ENCODE measurements at places on chromosomes 3 and 15.

GRCh38 chr15:39564972-39565665, 15.8 kb upstream of the THBS1 start:
- DNase-seq, result no peak

DNA sequence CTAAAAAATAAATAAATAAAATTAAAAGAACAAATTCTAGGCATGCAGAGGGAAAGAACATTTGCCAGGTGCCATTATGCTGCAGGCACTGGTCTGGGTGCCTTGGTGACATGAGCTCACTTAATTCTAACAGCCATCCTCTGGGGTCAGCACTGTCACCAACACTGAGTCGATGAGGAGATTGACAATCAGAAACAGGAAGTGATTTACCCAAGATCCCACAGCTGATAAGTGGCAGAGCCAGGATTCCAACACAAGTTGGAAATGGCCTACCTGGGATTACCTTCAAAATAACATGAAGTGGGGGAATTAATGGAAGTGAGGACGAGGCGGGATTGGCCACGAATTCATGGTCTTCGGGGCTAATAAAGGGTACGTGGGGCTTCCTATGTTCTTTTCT, 3.6 kb downstream of the PLIN1 start:
- no peak for DNase-seq

DNA sequence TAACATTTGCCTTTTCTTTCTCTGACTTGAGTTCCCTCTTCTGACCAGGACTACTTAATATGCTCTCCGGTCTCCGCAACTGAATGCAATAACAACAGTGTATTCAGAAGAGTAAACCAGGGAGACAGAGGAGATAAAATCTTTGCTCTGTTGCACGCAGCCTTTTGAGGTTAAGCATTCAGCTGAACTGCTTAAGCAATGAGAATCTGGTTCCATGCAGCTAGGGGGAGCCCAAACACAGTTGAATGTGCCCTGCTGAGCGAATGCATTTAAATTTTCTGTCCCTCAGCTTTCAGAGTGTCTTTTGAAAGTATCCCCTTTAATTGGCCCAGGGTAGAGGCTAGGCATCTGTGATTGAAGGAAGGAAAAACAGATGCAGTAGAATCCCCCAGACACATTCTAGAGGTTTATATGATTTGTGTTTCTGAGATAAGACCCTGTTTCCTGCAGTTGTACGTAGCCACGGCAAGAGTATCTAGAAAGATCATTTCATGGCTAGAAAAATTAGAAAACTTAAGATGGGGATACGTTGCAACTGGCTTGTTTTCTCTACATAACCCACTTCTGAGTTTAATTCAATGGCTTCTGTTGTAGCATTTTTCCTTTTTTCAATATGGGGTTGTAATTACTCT, 309.6 kb downstream of the TUSC7 start:
- DNase-seq, result no peak

DNA sequence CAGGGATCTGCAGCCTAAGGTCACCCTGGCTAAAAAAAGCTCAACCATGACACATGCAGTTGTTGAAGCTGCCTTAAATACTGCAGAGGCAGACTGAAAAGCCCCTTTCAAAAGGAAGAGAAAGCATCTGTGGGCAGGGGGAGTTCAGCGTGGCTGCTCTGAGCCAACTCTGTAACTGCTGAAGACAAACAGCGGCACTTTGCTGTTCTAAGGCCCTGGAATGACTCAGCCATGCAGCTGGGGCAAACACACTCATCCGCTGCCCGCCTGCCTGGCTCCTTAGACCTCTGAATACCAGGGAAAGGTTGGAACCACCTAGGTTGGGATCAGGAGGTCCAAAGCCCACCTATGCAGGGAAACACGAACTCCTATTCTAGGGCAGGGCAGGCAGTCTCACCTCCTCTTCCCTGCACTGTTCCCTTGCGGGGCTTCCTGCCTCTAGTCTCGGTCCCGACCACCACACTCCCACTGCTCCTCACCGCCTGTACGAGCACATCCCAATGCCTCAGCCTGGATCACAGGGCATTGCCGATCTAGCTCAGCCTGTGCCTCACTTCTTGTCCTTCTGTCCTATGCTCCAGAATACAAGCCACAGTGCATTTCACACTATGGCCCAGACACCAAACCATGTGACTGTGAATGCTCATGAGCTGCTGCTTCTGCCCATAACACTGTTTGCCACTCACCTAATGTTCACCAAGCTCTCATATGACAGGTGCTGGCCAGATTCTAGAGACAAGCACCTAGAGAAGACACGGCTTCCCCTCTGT, 6.6 kb upstream of the MUSTN1 start:
- no peak for DNase-seq

DNA sequence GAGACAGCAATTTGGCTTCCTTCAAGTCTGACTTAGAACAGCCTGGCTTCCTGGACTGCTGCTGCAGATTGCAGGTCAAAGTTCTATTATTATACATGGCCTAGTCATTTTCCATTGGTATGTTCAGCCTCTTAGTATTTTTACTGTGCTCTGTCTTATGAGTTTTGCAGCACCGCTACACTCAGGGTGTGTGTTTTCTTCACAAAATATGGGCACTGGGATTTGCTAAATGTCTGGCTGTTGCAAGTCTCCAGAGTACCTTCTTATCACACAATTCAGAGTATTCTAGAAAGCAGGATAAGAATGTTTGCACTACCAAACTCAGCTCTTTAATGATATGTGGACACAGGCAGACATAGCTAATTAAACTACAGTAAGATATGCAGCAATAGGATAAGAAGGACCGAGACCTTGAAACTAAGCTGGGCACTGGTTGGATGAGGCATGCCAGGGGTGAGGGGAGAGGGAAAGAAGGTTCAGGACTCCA, 203.0 kb upstream of the PDZRN3 start:
- no peak for DNase-seq

- peak; percentile 33 for DNase-seq
Measured at GRCh38 chr3:4492208-4493013, 737 bp upstream of the ITPR1 start.

DNA sequence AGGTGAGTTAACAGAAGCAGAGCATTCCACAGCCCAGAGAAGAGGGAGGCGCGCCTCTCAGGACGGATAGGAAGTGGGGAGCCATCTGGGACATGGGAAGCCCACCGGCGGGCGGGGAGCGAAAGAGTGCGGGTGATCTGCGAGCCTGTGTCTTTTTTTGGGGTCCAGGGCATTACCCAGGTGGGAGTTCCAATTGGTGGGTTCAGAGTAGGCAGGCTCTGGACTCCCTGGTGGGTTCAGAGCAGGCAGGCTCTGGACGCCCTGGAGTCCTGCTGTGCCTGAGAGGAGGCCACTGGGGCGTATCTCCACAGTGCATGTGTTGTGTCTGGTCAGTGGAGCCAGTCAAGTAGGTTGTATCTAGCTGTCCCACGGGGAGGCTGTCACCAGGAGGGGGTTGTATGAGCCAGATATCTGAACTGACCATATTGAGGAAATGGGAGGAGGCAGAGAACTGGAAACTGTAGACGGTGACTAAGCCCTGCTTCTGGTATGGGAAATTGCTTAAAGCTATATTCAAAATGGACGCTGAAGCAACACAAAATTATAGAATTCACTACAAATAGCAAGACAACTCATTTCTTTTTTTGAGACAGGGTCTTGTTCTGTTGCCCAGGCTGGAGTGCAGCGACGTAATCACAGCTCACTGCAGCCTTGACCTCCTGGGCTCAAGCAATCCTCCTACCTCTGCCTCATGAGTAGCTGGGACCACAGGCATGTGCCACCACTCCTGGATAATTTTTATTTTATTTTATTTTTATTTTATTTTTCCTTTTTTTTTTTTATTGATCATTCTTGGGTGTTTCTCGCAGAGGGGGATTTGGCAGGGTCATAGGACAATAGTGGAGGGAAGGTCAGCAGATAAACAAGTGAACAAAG, 34.5 kb upstream of the CHST2 start:
- DNase-seq, result no peak

- DNase-seq, result no peak
Measured at GRCh38 chr15:71424765-71425164, 309.5 kb downstream of the THSD4 start.

GRCh38 chr3:89405176-89405575, 297.8 kb downstream of the EPHA3 start:
- DNase-seq, result no peak

GRCh38 chr3:46607603-46608028, 4.7 kb upstream of the FAM240A start:
- DNase-seq, result no peak

DNA sequence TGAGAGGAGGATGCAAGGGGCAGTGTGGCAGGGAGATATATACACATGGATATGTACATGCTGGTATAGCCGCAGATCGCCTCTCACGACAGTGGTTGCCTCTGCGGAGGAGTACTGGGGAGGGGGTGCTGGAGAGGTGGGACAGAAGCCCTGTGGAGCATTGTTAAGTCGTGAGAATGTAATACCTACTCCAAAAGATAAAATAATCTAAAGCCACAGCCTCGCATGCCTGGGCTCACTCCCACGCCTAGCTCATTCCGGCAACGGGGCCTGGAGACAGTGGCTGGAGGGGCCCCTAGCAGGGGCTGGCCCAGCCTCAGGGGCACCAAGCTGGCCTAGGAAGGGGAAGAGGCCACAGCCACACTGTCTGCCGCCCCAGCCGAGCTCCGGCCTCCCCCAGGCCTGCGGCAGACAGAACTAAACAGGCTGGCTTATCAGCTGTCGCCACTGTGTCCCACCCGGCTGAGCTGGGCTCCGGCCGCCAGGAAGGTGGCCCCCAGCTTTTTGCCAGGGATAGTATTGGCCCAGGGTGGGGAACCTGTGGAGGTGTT, 65.1 kb upstream of the LCTL start:
- no peak for DNase-seq

DNA sequence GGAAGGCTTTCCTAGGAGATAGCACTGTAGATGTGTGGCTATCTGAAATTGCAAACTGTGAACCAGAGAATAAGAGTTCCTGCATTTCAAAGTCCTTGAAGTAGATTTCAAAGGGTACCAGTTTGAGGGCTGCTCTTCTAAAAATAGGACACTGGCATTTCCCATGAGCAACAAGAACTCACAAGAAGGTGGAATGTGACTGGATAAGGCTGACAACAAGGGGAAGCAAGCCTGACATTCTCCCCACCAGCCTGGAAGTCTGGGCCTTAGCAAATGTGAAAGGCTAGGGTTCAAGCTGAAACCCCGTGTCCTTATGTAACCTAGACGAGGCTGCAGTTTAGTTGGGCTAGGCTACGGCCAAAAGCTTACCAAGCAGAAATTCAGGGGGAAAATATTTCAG, 18.7 kb upstream of the TJP1 start:
- no peak for DNase-seq

DNA sequence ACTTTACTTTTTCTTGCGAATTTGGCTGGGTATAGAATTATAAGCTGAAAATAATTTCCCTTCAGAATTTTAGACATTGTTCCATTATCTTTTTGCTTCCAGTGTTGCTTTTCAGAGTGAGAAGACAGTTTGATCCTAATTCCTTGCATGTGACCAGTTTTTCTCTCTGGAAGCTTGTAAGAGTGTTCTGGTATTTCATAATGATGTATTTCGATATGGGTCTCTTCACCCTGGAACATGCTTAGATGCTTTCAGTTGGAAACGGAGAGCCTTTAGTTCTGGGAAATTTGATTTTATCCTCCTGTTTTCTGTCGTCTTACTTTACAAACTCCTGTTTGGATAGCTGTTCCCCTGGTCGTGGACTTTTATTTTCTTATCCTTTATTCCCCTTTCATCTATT, 13.9 kb downstream of the ALPK3 start:
- no peak for DNase-seq

DNA sequence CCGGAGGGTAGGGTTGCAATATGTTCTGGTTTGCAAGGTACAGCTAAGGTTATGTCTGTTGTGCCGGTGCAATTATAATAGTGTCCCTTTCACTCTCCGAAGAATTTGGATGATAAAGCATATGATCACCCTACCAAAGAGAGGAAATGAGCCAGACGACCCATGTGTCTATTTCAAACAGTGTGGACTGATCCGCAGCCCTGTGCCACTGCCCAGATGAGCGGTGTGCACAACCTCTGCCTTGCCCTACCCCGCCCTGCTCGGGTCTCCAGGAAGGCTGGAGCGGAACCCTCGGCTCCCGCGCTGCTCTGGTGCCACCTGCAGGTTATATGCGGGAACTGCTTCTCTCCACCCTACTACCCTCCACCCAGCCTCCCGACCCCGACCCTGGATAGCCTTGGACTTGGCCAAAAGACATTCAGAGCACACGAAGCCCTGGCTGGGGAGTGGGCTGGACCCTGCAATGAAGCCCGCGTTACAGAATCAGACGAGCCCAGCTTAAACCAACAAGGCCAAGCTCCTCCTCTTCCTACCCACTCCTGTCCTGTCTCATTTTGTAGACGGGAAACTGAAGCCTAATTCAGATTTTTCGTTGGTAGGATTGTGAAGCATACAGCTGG, 68.4 kb upstream of the CHRNB4 start:
- DNase-seq, result peak; percentile 51

- no peak for DNase-seq
Measured at GRCh38 chr15:71505962-71506361, 304.4 kb upstream of the NR2E3 start.

DNA sequence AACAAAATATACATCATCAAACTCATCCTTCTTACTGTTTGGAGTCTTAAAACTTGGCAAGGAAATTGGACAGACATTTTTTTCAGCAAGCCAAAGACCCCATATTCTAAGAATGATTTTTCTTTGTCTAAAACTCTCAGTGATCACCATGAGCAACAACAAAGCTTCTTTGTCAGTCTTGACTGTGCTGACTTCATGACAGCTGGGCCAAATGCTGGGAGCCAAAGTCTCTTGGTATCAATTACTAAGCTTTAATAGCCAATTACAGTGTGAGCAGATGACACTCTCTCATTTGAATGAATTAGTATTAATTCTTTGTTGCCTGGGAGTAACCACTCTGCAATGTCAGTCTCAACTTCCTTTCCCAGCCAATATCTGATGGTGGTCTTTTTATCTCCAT, 48.1 kb upstream of the GK5 start:
- DNase-seq, result no peak

GRCh38 chr3:149489060-149489690, 14.7 kb downstream of the TM4SF4 start:
- DNase-seq, result no peak

DNA sequence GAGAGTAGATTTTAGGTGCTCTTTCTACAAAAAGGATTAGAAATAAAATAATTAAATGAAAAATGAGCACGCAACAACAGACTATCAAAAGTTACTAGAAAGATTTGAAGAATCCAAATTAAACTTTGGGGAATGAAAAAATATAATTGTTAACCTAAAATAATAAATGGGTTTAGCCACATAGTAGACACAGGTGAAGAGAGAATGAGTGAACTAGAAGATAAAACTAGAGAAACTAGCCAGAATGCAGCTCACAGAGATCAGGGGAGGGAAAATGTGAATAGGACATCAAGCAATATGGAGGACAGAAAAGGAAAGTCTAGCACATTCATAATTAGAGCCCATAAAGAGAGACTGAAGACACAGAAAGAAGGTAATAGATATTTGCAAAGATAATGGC, 310.7 kb upstream of the WNT5A start:
- DNase-seq, result no peak

- no peak for DNase-seq
Measured at GRCh38 chr3:82281205-82281604, 519.8 kb upstream of the GBE1 start.

DNA sequence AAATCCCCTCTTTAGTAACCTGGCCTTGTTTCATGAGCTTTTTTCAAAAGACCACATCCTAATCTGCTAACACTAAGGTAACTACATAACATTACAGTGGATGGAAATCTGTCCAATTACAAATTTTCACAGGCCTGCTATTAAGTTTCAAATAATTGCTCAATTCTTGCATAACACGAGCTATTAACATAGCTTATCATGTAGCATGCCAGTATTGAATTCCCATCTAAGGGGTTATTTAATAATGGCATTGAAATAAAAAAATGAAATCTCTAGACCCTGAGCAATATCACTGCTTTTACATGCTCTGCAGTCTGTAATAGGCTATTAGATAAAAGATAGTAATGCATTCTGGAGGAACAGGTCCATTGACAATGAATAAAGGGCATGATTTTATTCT, 748.3 kb upstream of the NECTIN3 start:
- DNase-seq, result no peak
